ENCODE measurements at places on chromosomes 12 and 14.

DNA sequence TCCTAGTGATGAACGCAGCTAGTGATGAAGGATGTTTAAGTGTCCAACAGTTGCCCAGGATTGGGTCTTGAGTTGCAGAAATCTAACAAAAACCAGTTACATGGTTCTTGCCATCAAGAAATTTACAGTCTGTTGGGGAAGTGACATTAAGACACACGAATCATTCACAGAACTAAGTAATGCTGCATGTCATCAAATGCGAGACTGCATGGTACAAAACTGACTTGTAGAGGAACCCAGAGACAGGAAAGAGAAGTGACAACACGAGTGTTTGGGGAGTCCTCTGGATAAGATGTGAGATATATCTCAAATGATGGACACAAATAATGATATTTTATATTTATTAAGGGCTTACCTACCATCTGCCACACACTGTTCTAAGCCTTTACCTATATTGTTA is 6.1 kb upstream of the SYNE3 start:
- peaks cover 42% of the 10 kb centered on the region for H3K4me1 ChIP-seq
- H3K27me3 ChIP-seq, result no peaks in the 10 kb centered on the region
- H3K27ac ChIP-seq, result peak overlapping the region; percentile 5
- no peak overlapping the region for H3K4me3 ChIP-seq
- no peaks in the 10 kb centered on the region for H3K36me3 ChIP-seq

- H3K4me3 ChIP-seq, result no peak overlapping the region
- H3K4me1 ChIP-seq, result no peaks in the 10 kb centered on the region
- H3K36me3 ChIP-seq, result peaks cover 59% of the 10 kb centered on the region
- no peaks in the 10 kb centered on the region for H3K27me3 ChIP-seq
- DNase-seq, result no peak
These were observed 31.2 kb downstream of the FBXO21 start for GRCh38 chr12:117158911-117159553.

GRCh38 chr12:10094646-10095395 is 4.0 kb downstream of the CLEC1A start:
- H3K27me3 ChIP-seq, result peaks cover 6% of the 10 kb centered on the region
- DNase-seq, result no peak
- H3K27ac ChIP-seq, result no peak overlapping the region
- no peak overlapping the region for H3K4me3 ChIP-seq

DNA sequence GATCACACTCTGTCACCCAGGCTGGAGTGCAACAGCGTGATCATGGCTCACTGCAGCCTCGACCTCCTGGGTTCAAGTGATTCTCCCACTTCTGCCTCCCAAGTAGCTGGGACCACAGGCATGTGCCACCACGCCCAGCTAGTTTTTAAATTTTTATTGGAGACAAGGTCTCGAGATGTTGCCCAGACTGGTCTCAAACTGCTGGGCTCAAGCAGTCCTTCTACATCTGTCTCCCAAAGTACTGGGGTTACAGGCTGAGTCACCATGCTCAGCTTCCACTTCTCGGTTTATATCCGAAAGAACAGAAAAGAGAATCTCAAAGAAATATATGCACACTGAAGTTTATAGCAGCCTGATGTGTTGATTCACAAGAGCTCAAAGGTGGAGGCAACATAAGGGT is 107.5 kb downstream of the SCARB1 start:
- no peak for DNase-seq
- H3K4me3 ChIP-seq, result no peak overlapping the region
- no peak overlapping the region for H3K27ac ChIP-seq
- H3K36me3 ChIP-seq, result peaks cover 10% of the 10 kb centered on the region

DNA sequence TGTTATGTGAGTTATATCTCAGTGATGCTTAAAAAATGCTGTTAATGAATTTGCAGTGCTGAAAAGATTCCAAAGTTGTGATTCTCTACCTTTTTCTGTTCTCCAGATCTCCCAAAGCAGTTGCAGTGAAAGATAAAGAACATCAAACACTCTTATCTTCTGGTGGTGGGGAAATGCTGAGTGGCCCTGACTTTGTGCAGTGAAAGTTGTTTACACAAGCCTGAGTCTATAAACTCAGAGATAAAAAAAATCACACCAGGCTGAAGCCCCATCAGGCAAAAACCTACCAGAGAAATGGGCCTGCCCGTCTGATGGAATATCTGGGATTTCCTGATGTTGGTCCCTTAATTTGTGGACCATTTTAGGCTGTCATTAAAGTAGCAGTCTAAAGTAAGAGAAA is 46.1 kb downstream of the RASSF3 start:
- DNase-seq, result no peak
- peaks cover 59% of the 10 kb centered on the region for H3K4me1 ChIP-seq
- H3K36me3 ChIP-seq, result peaks cover 9% of the 10 kb centered on the region
- no peak overlapping the region for H3K4me3 ChIP-seq
- peak overlapping the region; percentile 94 for H3K27ac ChIP-seq
- H3K27me3 ChIP-seq, result no peaks in the 10 kb centered on the region

DNA sequence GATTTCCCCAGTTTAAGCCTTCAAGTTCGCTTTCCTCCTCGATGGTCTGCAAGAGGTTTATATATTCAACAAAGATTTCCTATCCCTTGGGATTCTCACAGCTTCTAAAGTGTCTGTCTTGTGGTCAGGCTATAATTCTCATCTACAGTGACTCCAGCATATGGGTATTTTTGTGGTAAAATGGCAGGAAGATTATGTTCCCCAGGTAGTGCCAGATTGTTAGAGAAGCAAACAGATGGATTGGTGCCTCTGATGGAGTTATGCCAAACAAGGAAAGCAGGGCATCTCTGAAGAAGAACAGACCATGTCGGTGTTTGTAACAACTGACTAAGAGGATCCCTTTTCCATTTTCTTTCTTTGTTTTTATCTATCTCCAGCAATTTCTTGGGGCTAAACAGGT is 5.5 kb upstream of the CCDC175 start:
- H3K36me3 ChIP-seq, result no peaks in the 10 kb centered on the region
- no peak overlapping the region for H3K27ac ChIP-seq
- no peak for DNase-seq
- H3K27me3 ChIP-seq, result peaks cover 4% of the 10 kb centered on the region

GRCh38 chr14:56811593-56812363 is 1.5 kb upstream of the OTX2 start:
- H3K4me3 ChIP-seq, result no peak overlapping the region
- H3K4me1 ChIP-seq, result peaks cover 2% of the 10 kb centered on the region
- H3K27me3 ChIP-seq, result peaks cover 28% of the 10 kb centered on the region
